ENCODE measurements at places on chromosomes 7 and 10. TPM values are rescaled to one million over a fixed set of nuclear protein-coding genes. Genes with fewer than 3 reads are reported as not detected.
A peak's percentile ranks its signal among the peaks of the same experiment; 100 is the strongest.

DNA sequence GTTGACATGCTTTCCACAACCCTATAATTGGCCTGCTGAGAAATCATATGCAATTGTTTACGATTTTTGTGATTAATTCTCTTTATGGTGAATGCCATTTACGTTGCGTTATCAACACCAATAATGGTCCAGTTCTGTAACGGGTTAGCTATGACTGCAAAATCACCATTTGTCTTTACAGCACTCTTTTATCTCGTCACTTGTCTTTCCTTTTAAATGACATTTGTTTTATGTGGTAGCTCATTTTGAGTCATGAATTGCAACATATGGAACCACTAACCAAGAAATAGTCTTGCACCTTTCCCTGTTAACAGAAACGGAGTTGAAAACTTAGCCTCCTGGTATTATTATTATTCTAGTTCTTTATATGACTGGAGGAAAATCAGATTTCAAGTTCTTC, 3.1 kb upstream of the KIAA1217 start:
- H3K4me3 ChIP-seq, result no peak overlapping the region
- H3K27me3 ChIP-seq, result peaks cover 13% of the 10 kb centered on the region
- H3K4me1 ChIP-seq, result peaks cover 52% of the 10 kb centered on the region
- H3K36me3 ChIP-seq, result peaks cover 10% of the 10 kb centered on the region
- H3K27ac ChIP-seq, result peak overlapping the region; percentile 100

Gene C7orf33
- not detected for total RNA-seq

- DNase-seq, result no peak
- H3K36me3 ChIP-seq, result no peaks in the 10 kb centered on the region
- no peaks in the 10 kb centered on the region for H3K27me3 ChIP-seq
- peaks cover 22% of the 10 kb centered on the region for H3K4me1 ChIP-seq
These were observed 46.5 kb upstream of the IL6 start for GRCh38 chr7:22680482-22680911.

DNA sequence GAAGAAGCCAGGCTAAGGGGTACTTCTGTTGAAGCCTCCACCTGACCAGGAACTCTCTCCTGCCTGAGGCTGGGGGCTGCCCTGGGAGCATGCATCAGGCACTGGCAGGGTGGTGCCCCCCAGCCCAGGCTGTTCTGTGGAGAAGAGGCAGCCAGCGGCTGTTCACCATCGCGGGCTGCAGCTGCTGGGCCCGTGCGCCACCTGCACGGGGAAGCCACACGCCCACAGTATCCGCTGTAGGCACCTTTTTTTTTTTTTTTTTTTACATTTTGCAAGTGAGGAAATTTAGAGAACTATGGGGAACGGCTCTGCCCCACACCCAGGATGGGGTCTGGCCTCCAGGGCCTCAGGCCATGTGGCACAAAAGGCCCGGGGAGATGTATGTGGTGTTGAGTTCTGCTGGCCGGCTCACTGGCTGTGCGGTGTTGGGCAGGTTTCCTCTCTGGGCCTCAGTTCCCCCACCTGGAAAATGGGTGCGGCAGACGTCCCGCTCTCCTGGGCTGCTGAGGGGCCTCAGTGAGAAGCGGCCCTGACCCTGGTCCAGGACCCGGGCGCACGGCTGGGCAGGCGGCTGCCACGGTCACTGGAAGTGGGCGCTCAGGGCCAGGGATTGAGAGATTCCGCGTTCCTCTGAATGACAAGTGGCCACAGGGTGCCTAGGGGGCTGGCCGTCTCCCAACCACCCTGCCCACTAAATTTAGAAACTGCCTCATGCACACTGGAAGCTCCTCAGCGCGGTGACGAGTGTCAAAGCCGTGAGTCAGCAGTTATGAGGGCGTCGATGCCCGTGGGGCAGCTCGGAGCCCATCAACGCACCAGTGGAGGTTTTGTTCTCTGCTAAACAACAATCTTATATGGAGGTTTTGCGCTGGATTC, 8.8 kb upstream of the INTS1 start:
- no peak overlapping the region for H3K27ac ChIP-seq
- H3K4me3 ChIP-seq, result no peak overlapping the region

- H3K4me3 ChIP-seq, result no peak overlapping the region
- H3K27me3 ChIP-seq, result no peaks in the 10 kb centered on the region
- no peaks in the 10 kb centered on the region for H3K36me3 ChIP-seq
- no peak overlapping the region for H3K27ac ChIP-seq
These were observed 246.9 kb upstream of the NEBL start for GRCh38 chr10:21144047-21144446.
